ENCODE measurements at places on chromosomes 2 and 18. TPM values are rescaled to one million over a fixed set of nuclear protein-coding genes. Genes with fewer than 3 reads are reported as not detected.

RPE gene
- 57.2 TPM for total RNA-seq

MROH2A gene
- total RNA-seq: not detected

RAMP1 gene
- total RNA-seq: 13.1 TPM

SF3B1 gene
- total RNA-seq: 289 TPM

LYPD6B gene
- not detected for total RNA-seq

DCC gene
- not detected for total RNA-seq

HRH4 gene
- total RNA-seq: 0.16 TPM

BOLL gene
- total RNA-seq: not detected

AFF3 gene
- 1.4 TPM for total RNA-seq

CRACDL gene
- 0.55 TPM for total RNA-seq

NRP2 gene
- total RNA-seq: 59.9 TPM

SGPP2 gene
- 10.6 TPM for total RNA-seq
